NCI-H2107 (cell line): ENCODE measurements at places on chromosomes 13 and 19.

- DNase-seq, result no peak
Observed at GRCh38 chr19:1998712-1999708, 16.5 kb downstream of the BTBD2 start.

DNA sequence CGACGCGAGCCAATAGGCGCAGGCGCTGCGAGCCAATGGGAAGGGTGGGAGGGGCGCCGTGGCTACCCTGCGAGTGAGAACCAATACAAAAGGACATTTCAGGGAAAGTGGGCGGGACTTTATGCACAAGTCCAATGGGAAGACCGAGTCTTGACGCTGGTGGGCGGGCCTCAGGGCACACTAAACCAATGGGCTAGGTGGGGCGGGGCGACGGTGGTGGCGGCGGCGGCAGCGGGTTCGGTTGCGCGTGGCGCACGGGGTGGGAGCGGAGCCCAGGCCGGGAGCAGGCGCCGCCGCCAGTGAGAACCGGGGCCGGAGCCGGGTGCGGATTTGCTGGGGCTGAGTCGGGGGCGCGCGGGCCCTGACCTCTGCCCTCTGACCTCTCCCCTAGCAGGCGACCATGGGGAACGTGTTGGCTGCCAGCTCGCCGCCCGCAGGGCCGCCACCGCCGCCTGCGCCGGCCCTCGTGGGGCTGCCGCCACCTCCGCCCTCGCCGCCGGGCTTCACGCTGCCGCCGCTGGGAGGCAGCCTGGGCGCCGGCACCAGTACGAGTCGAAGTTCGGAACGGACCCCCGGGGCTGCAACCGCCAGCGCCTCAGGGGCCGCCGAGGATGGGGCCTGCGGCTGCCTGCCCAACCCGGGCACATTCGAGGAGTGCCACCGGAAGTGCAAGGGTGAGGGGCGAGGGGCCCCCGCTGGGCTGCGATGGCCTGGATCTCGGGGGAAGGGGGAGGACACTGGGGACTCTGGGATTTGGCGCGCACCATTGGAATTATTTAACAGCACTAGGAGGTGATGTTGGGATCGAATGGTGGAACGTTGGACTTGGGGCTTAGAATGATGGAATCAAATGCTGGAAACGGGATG lies at the start of gene TOMM40:
Gene TOMM40, plus strand, starts transcription at position 239 of the 867 bp plus-strand sequence. Its CDS starts 162 bp downstream, at position 401.
- peak; percentile 100 for DNase-seq

DNA sequence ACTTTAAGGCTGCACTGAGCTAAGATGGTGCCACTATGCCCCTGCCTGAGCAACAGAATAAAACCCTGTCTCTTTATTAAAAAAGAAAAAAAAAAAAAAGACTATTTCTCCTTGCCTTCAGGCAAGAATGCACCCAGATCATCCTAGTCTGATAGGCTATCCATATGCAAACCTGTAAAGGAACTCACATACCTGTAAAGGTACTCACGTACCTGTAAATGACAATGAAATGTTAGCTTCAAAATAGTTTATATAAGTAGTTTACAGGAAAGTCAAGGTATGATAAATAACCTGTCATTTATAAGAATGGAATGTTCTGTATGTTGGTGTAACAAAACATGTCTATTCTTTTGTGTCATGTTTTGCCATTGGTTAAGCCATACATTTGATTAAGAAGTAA lies 86.3 kb downstream of the PIBF1 start:
- DNase-seq, result no peak

DNA sequence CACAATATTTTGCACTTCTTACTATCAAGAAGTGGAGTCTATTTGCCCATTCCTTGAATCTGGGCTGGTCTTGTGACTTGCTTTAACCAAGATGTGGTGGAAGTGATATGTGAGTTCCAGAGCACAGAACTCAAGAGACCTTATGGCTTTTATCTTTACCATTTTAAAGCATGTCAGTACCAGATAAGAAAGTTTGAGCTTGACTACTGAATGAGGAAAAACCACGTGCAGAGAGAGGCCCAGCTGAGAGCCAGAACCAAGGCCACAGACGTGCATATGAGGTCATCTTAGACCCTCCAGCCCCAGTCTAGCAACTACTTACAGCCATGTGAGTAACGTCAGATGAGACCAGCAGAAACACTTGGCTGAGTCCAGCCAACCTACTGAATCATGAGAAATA lies 6.3 kb upstream of the CDK8 start:
- DNase-seq, result no peak

GRCh38 chr19:3698386-3698950 lies 1.8 kb downstream of the PIP5K1C start:
- no peak for DNase-seq

DNA sequence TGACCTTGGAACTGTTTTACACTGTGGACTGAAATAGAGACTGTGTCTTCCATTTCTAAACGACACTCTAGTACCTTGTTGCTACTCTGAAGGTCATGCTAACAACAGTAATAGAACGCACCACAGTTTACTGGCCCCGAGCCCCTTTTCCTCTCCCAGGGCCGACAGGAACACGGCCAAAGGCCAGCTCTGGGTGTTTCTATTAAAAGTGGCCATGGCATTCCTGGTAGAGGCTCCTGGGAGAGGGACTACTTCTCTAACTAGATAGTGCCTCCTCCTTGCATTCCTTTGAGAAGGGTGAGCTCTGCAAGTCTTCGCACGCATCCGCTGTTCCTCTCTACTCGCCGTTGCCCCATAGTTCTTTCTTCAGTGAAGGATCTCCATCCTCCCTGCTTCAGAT lies 18.7 kb upstream of the SIAH3 start:
- DNase-seq, result no peak

- DNase-seq, result no peak
Observed at GRCh38 chr19:12478234-12478941, 6.2 kb downstream of the ZNF709 start.

DNA sequence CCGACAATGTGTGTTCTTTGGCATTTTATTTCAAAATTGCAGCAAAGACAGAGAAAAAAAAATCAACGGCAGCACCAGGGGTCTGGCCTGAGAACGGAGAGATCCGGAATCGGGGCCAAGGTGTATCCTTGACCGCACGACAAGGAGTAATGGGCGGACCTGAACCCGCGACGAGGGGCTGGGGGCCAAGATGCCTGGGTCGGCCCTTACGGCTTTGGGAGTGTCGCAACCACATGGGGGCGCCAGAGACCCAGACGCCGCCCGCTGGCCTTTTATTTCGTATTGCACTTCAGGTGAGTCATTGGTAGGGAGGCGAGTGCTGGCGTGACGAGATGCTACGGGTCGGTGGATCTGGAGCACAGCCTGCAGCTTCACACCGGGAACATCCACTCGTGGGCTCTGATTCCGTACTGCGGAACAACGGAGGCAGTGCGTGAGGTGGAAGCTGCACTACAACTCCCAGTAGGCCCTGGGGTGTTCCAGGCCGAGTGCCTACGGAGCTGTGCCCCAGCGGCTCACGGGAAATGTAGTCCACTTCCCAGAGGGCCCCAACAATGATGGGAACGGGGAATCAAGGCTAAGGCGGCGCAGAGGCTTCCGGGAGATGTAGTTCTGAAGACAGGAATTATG lies 15.7 kb downstream of the BCAT2 start:
- DNase-seq, result peak; percentile 82

GRCh38 chr13:51266642-51267041 lies 44.4 kb downstream of the FAM124A start:
- DNase-seq, result no peak

GRCh38 chr19:31648347-31648746 lies 299.1 kb upstream of the TSHZ3 start:
- DNase-seq, result no peak

- DNase-seq, result no peak
Observed at GRCh38 chr13:93558637-93559036, 332.0 kb downstream of the GPC6 start.

DNA sequence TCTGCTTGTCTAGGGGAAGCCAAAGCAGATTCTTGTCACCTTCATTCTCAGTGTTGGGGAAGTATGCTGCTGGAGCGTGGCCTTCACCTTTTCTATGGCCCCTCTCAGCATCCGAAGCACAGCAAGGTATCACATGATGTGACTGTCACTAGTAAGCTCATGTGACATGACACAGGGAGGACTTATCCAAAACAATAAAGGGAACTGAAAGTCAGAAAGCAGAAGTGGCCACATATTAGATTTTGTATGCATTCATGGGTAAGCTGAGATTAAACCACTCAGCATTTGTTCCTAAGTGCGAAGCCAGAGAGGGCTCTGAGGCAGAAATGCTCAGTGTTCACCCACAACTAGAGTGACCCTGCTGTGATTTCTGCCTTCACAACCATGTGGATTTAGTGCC lies 72.8 kb upstream of the PCDH8 start:
- no peak for DNase-seq

- no peak for DNase-seq
Observed at GRCh38 chr19:8142513-8142900, 6.9 kb downstream of the FBN3 start.

DNA sequence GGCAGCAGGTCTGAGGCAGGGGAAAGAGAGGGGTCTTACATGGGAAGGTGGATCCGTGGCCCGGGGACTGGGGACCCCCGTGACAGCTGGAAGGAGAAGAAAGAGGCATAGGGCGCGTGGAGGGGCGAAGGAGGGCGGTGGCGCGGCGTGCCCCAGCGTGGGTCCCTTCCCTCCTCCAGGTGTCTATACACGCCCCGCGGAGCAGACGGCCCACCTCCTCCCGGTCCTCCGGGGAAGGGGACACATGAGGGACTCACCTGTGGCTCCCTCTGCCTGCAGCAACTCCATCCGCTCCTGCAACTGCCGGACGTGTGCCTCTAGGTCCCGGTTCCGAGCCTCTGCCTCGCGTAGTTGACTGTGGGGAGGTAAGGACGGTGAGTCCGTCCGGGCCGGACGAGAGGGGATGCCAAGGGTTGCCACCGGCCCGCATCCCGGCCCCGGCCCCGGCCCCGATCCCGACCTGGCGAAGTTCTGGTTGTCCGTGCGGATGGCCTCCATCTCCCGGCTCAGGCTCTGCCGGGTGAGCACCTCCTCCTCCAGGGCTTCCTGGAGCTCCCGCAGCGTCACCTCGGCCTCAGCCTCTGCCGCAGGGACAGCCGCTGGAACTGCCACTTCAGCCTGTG lies 2.4 kb upstream of the SIX5 start:
- DNase-seq, result no peak

GRCh38 chr13:111474136-111475002 lies 153.9 kb downstream of the TEX29 start:
- DNase-seq, result peak; percentile 46

GRCh38 chr19:48443256-48443655 lies 2.5 kb upstream of the GRWD1 start:
- no peak for DNase-seq
